SK-N-SH treated with all-trans-retinoic acid at 6 μM for 48 hours (cell line): ENCODE measurements at places on chromosomes 13 and 19.

GRCh38 chr19:16586991-16587832 is 15.0 kb upstream of the SLC35E1 start:
- ATAC-seq, result no peak

DNA sequence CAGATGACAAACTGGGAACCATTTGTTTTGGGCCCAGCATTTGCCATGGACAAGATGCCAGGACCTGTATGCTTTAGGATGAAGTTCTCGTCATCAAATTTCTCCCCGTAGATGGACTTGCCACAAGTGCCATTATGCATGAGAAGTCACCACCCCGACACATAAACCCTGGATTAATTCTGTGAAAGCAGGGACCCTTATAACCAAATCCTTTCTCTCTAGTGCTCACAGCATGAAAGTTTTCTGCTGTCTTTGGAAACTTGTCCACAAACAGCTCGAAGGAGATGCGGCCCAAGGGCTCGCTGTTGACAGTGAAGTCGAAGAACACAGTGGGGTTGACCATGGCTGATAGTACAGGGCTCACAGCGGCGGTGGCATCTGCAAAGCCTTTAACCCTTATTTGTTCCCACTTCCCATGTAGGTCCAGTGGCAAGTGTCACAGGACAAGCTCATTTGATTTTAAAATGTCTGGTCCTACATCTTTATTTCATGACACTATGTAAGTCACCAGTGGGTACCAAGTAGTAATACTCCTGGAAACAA is 75.2 kb upstream of the MIR17HG start:
- ATAC-seq, result no peak

DNA sequence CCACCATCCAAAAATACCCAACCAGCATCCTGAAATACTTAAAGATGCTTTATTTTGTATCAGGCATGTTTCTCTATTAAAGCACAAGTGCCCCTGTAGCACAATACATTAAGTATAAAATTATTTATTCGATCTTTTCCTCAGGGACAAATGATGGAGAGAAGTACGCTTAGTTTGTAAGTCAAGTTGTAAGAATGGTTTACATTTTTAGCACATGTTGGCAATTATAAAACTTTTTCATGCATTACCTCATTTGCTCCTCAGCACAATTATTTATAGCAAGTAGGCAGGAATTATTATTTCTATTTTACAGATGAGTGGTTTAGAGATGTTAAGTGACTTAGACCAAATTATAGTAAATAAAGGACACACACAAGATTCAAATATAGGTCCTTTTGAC is 232.6 kb upstream of the HTR2A start:
- no peak for ATAC-seq

DNA sequence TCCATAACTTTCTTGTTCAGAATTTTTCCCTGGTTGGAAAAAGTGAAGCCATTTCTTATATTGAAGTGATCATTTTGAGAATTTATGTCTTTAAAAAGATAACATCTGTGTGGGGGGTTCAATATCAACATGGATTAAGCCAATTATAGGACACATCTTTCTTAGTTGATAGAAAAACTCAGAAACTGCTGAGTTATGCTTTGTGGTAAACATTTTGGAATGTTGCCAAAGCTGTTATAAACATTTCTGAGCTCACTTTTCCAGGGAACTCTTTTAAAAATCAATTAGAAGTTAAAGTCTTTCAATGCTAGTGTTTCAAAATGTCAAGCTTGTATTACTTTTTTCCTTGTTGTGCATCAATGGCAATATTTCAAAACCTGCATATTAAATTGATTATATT is 248.8 kb downstream of the DACH1 start:
- ATAC-seq, result no peak

GRCh38 chr13:57918913-57919312 is 287.4 kb downstream of the PCDH17 start:
- ATAC-seq, result no peak

- peak; percentile 86 for ATAC-seq
Observed at GRCh38 chr19:55437410-55437809, 5.7 kb downstream of the SHISA7 start.

DNA sequence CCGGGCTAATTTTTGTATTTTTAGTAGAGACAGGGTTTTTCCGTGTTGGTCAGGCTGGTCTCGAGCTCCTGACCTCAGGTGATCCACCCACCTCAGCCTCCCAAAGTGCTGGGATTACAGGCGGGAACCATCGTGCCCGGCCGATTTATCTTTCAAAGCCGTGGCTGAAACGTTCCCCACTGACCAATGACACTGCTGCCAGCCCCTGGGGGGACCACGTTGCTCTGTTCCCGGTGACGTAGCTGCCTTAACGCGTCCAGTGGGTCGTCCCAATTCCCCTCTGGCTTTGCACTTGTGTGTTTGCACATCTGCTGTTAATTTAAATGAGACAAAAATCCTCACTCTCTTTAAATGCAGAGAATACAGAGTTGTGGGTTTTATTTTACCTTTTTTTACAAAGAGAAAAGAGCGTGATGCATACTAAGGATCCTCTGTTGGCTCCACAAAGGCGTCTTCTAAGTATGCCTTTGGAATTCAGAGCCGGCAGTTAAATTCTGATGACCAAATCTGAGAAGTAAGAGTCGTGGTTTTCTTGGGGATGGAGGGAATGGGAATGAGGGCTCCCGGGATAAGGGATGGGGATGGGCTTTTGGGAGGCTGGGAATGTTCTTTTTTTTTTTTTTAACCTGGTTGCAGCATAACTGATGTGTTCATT is 18.6 kb upstream of the LMTK3 start:
- peak; percentile 71 for ATAC-seq

DNA sequence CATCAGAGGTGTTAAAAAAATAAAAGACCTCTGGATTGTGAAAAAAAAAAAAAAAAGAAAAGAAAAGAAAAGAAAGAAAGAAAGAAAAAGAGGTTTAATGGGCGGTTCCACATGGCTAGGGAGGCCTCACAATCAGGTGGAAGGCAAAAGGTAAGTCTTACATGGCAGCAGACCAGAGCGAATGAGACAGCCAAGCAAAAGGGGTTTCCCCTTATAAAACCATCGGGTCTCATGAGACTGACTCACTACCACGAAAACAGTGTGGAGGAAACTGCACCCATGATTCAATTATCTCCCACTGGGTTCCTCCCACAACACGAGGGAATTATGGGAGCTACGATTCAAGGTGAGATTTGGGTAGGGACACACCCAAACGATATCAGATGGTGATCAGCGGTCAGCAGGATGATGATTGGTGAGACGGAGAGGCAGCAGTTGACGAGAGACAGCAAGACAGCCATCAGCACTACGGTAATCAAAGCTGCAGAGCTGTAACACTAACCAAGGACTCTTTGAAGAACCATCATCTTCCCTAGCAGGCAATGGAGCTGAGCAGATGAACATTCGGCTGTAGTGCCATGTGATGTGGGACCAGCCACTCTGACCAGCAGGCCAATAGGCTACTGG is 3.9 kb upstream of the CD209 start:
- ATAC-seq, result no peak

DNA sequence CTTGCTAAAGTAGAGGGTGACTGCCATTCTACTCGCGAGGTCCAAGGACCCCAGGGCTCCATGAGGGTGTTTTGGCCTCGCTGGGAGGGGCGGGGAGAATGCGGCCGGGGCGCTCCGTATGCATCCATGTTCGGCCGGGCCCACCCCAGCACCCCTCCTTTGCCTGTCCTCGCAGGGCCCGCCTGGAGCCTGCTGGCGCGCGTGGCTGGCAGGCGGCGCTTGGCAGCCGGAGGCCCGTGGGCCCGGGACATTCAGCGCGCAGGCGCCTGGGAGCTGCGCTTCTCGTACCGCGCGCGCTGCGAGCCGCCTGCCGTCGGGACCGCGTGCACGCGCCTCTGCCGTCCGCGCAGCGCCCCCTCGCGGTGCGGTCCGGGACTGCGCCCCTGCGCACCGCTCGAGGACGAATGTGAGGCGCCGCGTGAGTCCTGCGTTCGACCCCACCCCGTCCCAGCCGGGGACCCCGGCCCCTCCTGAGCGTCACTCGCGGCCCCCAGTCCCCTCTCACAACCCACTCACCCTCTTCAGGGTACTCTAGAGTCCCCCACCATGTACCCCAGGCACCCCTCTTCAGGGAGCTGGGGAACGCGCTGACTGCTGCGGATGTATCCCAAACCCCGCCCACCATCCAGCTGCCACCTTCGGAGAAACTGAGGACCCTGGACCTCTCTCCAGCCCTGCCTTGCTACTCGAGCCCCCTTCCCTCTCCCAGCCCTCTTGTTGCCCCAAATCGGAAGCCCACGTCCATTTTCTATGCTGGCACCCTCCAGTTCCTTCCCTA is 4.1 kb downstream of the DLL3 start:
- ATAC-seq, result peak; percentile 13; the same call in 2 of the 3 replicates

DNA sequence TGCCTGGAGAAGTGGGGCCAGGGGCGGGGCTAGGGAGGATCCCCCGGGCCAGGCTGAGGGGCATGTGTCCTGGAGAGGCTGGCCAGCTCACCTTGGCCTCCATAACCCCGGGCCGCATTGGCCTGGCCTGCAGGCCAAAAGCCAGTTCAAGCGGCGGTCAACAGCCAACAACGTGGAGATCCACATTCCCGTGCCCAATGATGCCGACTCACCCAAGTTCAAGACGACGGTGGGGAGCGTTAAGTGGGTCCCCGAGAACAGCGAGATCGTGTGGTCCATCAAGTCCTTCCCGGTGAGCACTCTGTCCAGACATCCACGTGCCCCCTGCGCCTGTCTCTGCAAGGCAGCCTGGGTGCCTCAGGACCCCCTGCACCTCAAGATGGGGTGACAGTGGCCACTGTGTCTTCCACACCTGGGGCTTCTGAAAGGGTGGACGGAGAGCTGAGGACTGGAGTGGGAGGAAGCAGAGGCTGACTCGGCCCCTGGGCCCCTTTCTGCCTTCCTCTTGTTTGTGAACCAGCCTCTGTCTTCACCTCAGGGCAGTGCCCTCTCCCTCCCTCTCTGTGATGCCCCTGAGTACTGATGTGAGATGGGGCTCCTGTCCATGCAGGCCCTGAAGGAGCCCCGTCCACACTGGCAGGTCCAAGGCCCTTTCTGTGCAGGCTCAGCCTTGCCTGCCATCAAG is 31.1 kb downstream of the AP1M1 start:
- no peak for ATAC-seq

GRCh38 chr13:32905063-32905863 is 111.0 kb upstream of the KL start:
- peak; percentile 64 for ATAC-seq

DNA sequence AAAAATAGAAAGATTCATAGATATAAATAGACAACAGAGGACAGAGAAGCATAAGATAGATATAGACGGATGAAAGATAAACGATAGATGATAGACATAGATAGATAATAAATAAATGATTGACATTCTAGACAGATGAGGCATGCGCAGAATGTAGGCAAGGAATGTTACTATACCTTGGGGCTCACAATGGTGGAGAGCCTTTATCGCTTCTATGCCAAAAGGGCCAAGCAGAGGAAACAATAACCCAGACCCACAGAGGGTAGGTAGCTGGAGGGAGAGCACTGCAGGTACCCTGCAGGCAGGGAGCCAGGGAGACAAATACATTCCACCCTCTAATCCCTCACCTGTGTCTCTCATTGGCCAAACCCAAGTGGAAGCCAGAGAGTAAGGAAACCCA is 44.4 kb downstream of the NOTCH3 start:
- no peak for ATAC-seq

- no peak for ATAC-seq
Observed at GRCh38 chr13:77269141-77269540, 57.8 kb downstream of the MYCBP2 start.

DNA sequence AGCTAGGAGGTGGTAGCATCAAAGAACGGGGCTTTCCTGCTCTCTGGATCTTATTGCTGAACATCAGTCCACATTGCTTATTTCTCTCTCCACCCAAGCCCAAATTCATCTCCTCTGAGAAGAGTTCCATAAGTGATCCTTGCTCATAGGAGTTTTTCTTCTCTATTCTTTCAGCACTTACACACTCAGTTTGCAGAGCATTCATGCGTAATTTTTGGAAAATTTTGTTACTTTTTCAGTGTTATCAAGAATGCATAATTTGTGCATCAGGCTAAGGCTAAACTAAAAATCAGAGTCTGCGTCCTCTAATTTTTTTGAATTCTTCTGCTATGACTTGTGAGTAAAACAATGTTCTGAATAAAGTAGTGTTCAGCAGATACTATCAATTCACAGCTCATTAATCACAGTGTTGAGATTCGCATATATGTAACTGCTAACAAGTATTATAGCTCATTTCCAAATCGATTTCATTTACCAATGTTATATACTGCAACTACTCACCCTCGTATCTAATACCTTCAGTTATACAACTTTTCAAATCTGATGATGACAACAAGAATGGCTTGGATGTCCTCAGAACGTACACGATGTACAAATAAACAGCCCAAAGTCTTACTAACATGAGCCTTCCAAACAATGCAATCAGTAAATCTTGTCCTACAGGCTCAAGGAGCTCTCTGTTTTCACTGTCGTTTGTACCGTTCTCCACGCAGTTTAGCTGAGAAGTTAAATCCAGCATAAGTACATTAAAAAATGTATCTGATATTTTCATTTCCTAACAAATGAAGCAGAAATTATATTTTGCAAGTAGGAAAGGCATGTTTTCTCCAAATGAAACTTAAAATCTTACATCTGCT is 36.4 kb upstream of the STARD13 start:
- no peak for ATAC-seq

DNA sequence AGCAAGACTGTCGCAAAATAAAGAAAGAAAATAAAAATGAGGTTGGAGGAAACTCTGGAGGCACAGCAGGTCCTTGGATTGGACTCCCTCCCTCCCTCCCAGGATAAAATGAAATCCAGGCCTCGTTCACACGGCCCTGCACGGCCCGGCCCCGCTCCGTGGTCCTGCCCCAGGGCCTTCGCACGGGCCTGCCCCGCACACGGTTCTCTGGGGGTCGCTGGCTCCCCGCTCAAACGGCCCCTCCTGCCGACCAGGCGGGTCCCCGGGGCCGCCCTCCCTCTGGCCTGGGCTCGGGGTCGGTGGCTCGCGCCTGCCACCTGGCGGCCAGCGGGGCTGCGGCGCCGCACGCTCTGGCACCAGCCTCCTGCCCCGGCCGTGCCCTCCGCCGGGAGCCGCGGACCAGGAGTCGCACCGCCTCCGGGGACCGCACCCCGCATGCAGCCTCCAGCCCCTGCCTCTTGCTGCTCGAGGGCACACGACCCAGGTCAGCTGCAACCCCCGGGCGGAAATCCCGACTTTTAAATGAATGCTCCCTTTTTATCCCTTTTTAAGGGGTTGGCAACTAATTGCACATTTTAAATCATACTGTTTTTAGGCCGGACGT is 1.5 kb upstream of the WDR18 start:
- peak; percentile 88 for ATAC-seq

- ATAC-seq, result no peak
Observed at GRCh38 chr13:83613524-83613923, 268.8 kb downstream of the SLITRK1 start.

DNA sequence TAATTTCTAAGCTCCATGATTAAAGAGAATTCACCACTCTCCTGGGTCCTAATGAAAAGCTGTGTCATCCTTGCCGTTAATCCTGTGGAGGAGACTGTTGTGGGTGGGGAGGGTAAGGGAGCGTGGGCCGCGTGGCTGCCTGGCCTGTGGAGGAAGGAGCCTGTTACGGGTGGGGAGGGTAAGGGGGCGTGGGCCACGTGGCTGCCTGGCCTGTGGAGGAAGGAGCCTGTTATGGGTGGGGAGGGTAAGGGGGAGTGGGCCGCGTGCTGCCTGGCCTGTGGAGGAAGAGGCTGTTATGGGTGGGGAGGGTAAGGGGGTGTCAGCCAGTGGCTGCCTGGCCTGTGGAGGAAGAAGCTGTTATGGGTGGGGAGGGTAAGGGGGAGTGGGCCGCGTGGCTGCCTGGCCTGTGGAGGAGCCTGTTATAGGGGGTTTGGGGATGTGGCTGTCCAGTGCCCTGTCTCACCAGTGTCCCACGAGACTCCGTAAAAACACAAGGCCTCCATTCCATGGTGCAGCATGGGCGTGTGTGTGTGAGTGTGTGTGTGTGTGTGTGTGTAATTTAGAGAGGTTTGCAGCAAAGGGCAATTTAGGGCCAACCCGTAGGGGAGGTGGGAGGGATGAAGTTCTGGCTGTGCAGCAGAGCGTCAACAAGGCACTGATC is 15.6 kb upstream of the DCUN1D2 start:
- no peak for ATAC-seq
